ENCODE measurements at places on chromosomes 3 and 15. TPM values are rescaled to one million over a fixed set of nuclear protein-coding genes. Genes with fewer than 3 reads are reported as not detected.

Gene DUOX1
- 0.73 TPM for polyA plus RNA-seq

Gene TMEM62
- polyA plus RNA-seq = 2.2 TPM

Gene NMNAT3
- 8.3 TPM for polyA plus RNA-seq

Gene ATP2B2
- polyA plus RNA-seq = 0.42 TPM

Gene GPR62
- polyA plus RNA-seq = 0.42 TPM

Gene FRMD4B
- 12.8 TPM for polyA plus RNA-seq

Gene ZCWPW2
- 0.55 TPM for polyA plus RNA-seq
